ENCODE measurements at places on chromosomes 13 and 19.
A peak's percentile ranks its signal among the peaks of the same experiment; 100 is the strongest.

DNA sequence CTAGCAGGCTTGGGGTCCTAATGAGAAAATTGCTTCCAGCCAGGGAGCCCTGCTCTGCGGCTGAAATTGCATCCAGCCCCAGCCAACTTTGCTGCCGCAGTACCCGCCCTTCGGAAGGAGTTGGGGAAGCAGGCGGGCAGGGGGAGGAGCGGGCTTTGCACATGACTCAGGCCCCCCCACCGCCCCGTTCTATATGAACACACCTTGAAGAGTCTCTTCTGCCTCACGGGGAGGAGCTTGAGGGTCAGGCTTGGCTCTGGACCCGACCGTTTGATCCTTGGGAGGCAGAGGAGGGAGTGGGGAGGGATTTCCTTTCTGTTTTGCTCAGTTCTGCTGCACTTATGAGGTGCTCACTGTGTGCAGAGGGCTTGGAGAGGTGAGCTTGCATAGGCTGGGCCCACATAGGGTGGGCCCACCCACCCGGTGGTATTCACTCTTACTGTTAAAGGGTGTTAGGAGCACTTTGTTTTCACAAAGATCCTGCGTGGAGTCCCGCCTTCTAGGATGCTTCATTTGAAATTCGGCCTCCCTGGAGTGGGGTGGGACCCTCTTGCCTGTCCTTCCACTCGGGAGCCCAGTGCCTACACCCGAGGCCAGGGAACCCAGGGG, 46.5 kb downstream of the LYL1 start:
- DNase-seq, result no peak

DNA sequence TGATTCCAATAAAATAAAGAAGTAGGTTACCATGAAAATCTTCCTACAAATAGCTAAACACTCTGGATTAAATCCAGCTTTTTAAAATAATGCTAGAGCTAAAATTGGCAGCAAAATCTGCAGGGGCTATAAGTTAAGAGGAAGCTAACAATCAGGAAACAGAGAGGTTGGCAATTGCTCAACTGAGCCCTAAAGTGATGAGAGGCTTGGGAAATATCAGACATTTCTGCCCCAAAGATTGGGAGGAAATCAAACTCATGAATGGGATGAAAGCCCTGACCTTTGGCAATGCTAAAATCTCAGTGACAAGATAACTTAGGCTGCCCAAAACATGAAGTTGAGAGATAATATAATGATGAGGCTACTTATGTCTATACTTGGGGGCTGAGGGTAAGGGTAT, 1437.9 kb downstream of the EFNB2 start:
- no peak for DNase-seq

DNA sequence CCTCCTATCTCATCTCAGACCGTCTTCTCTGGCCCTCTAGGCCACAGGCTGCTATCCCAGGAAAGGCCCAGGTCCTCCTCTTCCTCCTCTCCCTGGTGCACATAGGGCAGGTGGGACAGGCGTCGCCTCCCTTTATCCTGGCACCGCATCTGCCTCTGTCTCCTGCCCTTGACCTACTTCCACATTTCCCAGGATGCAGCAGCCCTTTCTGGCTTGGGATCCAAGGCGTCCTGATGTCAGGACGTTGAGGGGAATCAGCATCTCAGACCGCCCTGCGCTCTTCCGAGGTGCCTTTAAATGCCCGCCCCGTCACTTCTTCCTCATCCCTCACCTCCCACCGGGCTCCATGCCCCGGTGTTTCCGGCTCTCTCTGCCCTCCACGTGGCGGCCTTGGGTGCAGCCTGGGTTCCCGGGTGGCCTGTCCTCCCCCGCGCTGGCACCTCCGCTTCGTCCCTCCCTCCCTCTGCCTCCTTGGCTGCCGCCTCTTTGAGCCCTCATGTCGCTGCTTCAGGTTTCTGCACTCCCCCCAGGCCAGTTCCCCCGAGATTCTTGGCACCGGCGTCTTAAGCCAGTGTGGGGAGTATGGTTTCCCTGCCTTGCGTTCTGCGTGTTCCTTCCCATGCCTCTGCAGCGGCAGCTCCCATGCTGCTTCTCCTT, 66.3 kb downstream of the KDM4B start:
- DNase-seq, result no peak

GRCh38 chr13:33194820-33195692, 90.5 kb downstream of the STARD13 start:
- peak; percentile 45 for DNase-seq

DNA sequence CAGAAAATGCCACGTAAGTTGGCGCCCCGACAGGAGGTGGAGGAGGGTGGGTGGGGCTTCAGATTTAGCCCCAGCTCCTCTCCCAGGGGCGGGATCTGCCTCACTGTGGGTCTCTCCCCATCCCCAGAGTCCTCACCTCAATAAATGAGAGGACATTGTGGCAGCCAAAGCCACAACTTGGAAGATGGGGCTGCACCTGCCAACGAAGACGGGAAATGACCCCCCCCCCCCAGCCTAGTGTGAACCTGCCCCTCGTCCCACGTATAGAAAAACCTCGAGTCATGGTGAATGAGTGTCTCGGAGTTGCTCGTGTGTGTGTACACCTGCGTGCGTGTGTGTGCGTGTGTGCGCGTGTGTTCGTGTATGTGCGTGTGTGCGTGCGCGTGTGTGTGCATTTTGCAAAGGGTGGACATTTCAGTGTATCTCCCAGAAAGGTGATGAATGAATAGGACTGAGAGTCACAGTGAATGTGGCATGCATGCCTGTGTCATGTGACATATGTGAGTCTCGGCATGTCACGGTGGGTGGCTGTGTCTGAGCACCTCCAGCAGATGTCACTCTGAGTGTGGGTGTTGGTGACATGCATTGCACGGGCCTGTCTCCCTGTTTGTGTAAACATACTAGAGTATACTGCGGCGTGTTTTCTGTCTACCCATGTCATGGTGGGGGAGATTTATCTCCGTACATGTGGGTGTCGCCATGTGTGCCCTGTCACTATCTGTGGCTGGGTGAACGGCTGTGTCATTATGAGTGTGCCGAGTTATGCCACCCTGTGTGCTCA, 1.5 kb upstream of the TRAPPC5 start:
- peak; percentile 26 for DNase-seq

- no peak for DNase-seq
These were observed 39.5 kb downstream of the SIAH3 start for GRCh38 chr13:45811891-45812694.

- DNase-seq, result peak; percentile 61
These were observed 12.0 kb upstream of the NUMBL start for GRCh38 chr19:40702337-40703012.

- DNase-seq, result no peak
These were observed 157.7 kb downstream of the ZNF536 start for GRCh38 chr19:30529876-30530275.

- no peak for DNase-seq
These were observed 793.7 kb upstream of the SLC10A2 start for GRCh38 chr13:103859952-103860351.

GRCh38 chr13:67366533-67366932, 136.4 kb upstream of the PCDH9 start:
- DNase-seq, result no peak

GRCh38 chr13:91405240-91405639, 6.8 kb downstream of the GPC5 start:
- DNase-seq, result no peak

DNA sequence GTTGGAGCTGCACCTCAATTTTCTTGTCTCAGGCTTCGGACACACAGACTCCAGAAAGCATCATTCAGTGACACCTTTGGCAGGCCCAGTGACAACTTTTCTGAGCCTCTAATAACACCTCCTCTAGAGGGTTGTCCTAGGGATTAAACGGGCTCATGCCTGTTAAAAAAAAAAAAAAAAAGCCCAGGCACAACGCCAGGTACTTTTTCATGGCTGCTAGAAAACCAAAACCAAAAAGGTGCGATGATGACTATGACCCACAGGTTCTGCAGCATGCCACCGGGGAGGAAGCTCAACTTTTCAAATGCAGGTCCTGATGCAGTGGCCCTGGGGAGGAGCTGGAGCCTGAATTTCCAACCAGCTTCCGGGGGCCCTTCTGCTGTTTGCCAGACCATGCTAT, 184.2 kb downstream of the ABCC4 start:
- DNase-seq, result no peak

GRCh38 chr19:58196901-58197616, 14.2 kb downstream of the ZNF274 start:
- no peak for DNase-seq

DNA sequence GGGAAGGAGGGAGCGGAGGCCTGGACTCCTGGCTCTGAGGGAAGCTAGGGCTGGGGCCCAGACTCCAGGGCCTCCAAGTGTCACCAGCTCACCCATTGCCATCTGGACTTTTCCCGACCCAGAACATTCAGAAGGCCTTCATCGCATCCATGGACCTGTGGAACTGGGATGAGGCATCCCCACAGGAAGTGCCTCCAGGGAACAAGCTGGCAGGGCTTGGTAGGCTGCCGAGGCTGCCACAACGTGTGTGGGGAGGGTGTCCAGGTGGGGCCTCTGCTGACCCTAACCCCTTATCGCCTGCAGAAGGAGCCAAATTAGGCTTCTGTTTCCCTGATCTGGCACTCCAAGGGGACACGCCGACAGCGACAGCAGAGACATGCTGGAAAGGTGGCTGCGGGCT, 767 bp downstream of the ETV2 start:
- DNase-seq, result no peak

- no peak for DNase-seq
These were observed 4.6 kb downstream of the CEACAM3 start for GRCh38 chr19:41801031-41801430.

- no peak for DNase-seq
These were observed 13.3 kb upstream of the SUCLA2 start for GRCh38 chr13:48014359-48014758.

DNA sequence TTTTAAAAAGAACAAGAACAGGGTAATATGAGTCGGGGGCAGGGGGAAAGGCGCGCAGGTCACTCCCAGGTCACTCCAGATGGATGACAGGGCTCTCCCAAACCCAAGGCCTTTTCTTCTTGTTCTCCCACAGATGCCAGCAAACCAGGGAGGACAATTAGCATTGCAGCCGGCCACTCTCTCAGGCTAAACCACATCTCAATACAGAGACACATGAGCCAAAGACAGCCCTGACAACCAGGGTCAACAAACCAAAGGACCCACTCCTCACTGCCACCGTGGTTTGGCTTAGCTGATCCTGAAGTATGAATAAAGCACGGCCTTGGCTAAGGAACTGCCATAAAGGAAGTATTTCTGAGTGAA, 47.3 kb downstream of the LATS2 start:
- DNase-seq, result no peak

- DNase-seq, result no peak
These were observed 4.6 kb downstream of the SPRY2 start for GRCh38 chr13:80336370-80336769.

GRCh38 chr13:51118809-51119431, 7.8 kb upstream of the C13orf42 start:
- DNase-seq, result no peak

- no peak for DNase-seq
These were observed 62.2 kb upstream of the MYCBP2 start for GRCh38 chr13:77388944-77389624.

DNA sequence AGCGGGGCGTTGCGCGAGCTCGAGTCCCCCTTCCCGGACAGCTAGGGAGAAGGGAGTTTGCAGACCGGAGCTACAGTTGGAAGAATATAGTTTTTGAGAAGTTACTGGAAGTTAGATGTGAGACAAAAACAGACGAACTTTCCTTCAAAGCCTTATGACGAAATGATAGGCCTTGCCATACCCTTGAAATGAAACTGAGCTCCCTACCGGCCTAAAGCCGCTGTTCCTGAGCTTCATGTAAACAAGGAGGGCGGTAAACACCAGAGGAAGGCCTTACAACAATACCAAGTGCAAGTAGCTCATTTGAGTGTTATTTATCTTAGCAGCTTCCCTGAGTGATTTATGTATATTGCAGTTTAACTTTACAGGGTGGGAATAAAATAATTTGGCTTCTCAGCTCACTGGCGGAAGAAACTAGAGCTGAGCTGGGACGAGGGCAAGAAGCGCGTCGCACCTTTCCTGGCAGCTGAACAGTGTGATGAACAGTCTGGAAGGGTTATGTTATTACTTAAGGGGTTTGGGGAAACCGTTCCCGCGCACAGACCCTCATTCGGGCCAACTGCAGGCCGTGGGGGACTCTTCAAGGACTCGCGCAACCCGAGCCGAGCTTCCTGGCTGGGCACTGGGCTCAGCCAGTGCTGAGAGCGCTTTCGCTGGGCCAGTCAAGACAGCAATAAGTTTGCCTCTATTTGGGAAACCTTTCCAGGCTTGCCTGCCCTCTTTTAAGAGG, 111.2 kb downstream of the KCNRG start:
- peak; percentile 63 for DNase-seq
